ENCODE measurements at places on chromosomes 4 and X. TPM values are rescaled to one million over a fixed set of nuclear protein-coding genes. Genes with fewer than 3 reads are reported as not detected.

RBM41 gene
- total RNA-seq: 7.6 TPM

DUSP21 gene
- not detected for total RNA-seq

MAGEE2 gene
- total RNA-seq: not detected

FAT4 gene
- total RNA-seq: 1.0 TPM

SERTM2 gene
- total RNA-seq: not detected

SLC10A4 gene
- total RNA-seq: not detected

ARMCX4 gene
- 0.93 TPM for total RNA-seq

PNMA5 gene
- total RNA-seq: not detected

SORCS2 gene
- total RNA-seq: not detected

ZNF185 gene
- 0.92 TPM for total RNA-seq

ODAPH gene
- total RNA-seq: not detected

Data from SK-MEL-5 (cell line).